ENCODE measurements at places on chromosomes 5 and 9.

GRCh38 chr5:83510260-83510659 lies 38.7 kb downstream of the VCAN start:
- no peak for DNase-seq

GRCh38 chr5:90113108-90113507 lies 296.4 kb downstream of the CETN3 start:
- DNase-seq: no peak

DNA sequence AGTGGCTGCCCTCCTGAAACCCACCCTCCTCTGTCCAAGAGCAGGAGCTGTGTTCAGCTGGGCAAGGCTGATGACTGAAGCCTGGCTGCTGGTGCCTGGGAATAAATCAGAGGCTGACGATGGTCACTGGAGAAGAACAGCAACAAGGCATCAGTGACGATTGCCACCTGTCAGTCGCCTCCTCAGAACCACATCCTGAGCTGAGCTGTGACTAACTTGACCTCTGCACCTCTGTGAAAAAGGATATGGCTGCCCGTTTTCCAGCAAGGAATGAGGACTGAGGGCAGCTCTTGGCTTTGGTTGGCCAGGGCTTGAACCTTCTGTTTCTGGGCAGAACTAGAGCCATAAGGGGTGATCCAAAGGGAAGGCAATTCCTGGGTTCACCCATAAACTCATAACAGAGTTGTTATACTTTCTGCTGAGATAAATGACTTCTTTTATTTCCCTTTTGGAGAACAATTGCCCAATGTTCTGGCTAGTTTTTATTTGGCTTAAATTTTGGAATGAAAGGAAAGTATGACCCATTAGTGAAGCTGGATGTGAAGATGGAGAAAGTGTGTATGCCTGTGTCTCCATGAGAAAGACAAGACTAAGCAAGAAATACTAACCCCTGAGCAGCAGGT lies 40.1 kb downstream of the TRIP13 start:
- peak; percentile 51 for DNase-seq

DNA sequence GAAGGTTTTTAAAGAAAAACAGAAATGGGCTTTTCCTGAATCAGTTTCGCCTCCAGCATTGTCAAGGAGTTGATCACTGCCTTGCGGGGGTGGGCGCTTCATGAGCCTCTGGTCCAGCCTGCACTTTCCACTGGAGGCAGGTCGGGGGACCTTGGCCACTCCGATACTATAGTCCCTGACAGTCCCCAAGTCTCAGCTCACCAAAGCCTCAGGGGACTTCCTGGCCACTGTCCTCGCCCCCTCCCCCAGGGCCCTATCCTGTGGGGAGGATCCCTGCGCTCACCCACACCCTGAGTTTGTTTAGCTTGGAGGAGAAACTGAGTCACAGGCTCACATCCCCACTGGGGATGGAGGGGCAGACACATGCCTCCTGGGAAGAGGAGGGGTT lies 1.4 kb downstream of the SLC6A19 start:
- no peak for DNase-seq

DNA sequence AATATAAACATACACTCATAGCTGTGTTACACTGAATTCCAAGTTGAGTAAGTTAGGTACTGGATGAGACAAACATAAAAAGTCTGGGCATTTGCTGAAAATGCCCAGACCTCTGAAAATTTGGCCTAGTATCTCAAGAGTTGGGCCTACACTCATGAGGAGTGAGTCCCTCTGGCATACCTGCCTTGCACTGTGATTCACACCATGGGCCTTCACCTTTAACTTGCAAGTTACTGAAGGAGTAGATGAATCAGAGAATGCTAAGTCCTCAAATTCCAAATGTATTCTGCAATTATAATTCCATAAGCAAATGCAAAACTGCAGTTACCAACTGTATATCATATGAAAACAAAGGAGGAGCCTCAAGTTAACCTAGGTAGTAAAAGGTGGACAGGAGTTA lies 32.3 kb upstream of the C9orf40 start:
- no peak for DNase-seq

- DNase-seq: no peak
Observed at GRCh38 chr9:137168573-137168903, 1.3 kb downstream of the LRRC26 start.

DNA sequence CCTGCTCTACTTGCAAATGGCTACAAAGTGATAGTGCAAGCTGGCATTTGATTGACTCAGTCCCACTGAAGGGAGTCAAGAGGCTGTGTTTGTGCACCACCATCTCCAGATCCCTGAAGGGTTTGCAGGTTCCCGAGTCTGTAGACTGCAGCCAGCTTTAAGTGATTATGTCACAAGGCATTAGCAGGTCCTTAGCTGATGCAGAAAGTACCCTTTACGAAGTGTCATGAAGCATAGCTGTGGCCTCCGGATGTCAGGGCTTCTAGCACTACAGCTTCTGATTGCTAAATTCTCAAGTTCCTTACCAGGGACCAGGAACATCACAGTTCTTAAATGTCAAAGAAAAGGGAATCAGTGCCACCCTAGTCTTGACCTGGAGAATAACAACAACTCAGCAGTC lies 311.3 kb upstream of the TRPC7 start:
- DNase-seq: no peak

- DNase-seq: no peak
Observed at GRCh38 chr9:129353697-129354336, 175.8 kb upstream of the IER5L start.

DNA sequence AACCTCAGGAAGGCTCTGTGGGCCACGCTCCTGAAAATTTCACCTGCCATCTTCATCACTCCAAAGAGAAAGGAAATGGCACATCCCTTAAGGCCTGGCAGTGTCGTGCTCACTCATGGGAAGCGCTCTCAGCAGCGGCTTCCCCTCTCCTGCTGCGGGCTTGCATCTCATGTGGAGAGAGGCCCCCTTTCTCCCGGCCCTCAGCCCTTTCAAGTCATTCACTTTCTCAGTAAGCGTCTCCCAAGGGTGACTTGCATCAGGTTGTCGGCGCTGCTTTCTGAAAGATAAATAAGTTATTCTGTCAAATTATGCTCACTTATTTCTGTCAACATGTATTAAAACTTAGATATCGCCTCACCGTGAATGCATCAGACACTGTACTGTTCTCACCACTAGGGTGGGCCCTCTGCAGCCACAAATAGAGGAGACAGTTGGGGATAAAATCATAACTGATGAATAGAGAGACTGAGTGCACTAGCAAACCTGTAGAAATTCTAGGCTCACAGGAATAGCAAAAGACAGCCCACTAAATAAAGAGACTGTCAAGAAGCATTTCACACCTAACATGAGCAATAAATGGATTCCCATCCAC lies 174.6 kb downstream of the RFK start:
- no peak for DNase-seq

DNA sequence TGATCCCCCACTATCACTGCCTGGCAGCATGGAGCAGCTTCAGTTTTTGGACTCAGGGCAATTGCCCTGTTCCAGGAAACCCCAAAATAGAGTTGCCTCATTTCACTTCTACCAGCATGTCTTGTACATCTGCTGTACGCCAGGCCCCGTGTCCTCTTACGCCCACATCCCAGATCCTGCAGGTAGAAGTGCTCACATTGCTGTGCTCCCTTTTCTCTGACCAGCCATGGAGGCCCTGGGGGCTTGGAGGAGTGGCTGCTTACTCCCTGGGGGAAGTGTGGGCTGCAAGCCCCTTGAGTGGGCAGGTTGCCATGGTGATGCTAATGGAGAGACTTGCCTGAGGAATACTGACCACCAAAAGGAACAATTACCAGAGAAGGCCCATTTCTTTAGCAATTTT lies 55.6 kb upstream of the KCNIP1 start:
- DNase-seq: no peak
